ENCODE measurements at places on chromosomes 5 and 9.

DNA sequence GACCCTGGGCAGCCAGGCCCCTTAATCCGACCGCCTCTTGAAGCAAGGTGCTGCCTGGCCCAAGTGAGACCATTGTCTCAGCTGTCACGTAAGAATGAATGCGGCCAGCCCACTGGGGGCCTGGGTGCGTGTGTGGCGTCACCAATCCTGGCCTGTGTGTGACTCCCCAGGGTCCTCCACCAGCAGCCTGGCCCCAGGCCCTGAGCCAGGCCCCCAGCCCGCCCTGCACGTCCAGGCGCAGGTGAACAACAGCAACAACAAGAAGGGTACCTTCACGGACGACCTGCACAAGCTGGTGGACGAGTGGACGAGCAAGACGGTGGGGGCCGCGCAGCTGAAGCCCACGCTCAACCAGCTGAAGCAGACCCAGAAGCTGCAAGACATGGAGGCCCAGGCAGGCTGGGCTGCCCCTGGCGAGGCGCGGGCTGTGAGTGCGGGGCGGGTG is 124.2 kb downstream of the WNK2 start:
- no peak for DNase-seq

GRCh38 chr9:122923947-122924346 is 7.4 kb downstream of the ZBTB26 start:
- DNase-seq = no peak

DNA sequence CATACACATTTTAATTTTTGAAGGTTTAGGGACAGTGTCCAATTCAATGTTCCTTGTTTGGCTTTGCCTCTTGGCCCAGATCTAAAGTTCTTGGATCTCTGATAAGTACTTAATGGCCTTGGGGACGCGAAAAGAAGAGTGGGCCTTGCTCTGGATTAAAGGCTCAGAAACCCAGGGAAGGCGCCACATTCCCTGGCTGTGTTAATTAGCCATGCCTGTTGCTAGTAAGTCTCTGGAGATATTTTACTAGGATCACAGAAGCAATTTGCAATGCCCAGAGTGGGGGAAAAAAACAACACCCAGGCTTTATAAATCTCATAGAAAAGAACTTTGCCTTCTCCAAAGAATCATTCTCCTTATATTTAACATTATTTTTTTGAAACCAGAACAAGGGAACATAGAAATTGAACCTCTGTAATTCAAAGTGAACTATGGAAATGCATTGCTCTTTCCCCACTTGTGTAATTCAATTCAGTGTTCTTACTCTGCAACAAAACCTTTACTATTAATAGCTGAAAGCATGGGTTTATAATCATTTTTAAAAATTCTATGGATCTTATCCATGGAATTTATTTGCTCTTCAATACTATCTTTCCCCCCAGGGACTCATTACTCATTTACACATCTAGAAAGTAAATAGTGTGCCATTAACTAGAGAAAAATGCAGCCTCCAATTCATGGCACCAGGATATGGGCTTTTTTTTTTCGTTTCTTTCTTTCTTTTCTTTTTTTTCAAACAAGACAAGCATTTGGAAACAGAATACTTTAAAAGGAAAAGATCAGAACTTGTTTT is 172.2 kb upstream of the ANKRD55 start:
- DNase-seq = no peak

DNA sequence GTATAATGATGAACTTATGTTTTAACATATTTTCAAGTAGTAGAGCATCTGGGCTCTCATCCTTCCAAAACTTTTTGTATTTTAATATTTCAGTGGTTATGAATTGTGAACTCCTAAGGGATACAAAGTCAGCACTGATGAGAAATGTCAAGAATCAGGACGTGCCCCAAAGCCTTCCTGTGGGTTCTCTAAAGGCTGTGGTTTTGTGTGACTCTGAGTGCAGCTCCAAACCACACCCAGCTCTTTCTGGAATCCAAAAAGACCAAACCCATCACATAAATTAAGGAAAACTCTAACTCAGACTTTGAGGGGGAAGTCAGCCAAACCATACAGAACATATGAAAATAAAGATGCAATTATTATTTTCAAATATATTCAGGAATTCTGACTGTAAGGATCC is 40.8 kb upstream of the SMU1 start:
- no peak for DNase-seq

DNA sequence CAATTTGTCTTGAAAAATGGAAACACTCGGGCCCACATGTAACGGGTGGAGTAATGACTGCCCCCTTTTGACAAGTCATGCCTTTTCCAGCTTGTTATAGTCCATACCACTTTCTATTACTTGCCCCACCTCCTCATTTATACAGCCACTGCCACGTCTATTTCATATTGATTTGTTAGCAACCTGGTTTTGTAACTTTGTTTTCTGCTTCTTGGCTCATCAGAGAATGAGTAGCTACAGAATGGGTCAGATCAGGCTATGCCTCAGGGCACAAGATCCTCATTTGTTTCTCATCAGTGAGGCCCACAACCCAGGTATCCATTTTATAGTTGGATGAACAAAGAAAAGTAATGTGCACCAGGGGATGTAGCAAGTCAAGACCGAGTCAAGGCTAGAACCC is 1.7 kb downstream of the GFRA3 start:
- no peak for DNase-seq

GRCh38 chr9:126334721-126335621 is 8.3 kb downstream of the MVB12B start:
- DNase-seq = no peak

- no peak for DNase-seq
These were observed 17.7 kb downstream of the RFX3 start for GRCh38 chr9:3508078-3508431.

GRCh38 chr5:133192716-133193115 is 140.9 kb downstream of the HSPA4 start:
- no peak for DNase-seq

- DNase-seq = no peak
These were observed 268.3 kb upstream of the WWC1 start for GRCh38 chr5:168023191-168023590.

DNA sequence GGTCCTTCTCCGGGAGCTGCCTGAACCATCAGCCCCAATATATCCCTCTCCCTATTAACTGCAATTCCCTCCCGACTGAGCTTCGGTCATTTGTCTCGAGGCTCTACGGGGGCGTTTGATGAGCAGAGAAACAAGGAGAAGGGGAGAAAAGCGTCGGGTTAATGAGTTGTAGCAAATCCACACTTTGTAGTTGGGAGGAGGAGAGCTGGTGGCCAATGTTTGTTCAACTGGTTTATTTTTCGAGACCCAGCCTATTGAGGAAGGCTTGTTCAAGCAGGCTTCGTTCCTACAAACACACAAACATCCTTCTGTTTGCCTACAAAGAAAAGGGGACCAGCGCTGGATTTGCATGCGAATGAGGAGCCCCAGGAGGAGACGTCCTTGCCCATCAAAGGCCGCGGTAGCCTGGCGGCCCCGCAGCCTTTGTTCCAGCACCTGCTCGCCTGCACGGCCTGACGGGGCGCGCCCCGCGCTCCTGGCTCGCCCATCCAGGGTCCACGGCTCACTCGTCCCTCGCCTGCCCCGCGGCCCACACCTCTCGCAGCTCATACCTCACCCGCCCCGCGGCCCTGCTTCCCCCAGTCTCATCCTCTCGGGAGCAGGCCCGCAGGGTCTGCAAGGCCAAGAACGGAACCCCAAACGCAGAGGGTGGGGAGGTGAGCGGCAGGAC is 4.6 kb downstream of the FOXD1 start:
- DNase-seq = no peak

GRCh38 chr5:6145616-6146237 is 232.6 kb downstream of the MED10 start:
- DNase-seq = no peak

DNA sequence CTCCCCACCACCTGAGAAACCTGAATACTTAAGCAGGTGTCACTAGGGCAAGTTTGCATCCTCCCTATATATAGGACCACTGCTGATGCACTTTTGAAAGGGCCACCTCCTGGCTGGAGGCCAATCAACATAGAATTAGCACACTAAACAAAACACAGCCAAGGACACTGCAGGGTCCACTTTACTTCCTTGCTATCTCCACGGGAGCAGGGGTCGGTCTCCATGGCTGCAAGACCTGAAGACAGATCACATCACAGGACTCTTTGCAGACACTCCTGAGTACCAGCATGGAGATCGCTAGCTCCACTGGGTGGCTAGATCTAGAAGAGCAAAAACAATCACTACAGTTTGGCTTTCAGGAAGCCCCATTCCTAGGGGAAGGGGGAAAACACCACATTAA is 72.3 kb downstream of the C9orf153 start:
- DNase-seq = no peak

DNA sequence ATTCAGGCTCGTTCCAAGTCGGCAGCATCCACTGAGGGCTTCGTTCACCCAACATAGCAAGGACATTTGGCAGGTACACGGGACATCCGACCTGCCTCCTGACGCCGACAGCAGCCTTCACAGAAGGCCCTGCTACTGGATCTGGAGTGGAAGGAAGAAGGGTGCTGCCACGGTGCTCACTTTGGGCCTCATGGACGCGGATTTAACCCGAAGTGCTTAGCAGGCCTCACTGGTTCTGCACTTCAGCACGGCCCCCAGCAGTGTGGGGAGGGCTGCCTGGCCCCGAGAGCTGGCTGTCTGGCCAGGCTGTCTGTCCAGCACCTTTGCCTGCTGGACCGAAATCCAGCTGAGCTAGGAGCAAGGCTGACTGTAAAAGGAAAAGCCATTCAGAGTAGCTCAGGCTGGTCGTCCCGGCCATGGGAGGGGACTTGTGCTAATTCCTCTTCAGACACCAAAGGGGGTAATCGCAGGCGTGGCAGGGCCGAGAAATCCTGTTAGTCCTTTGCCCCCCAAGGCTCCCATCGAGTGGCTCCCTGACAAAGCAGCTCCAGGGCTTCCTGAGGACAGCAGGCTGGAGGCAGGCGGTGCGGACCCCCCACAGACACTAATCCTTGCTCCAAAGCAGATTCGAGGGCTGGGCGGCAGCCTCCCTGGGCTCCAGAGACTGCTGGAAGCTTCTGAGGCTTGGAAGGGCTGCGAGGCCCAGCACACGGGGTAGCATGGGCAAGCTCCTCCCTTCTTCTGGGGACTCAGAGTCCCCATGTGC is 11.1 kb upstream of the RXRA start:
- DNase-seq = no peak

GRCh38 chr9:130120832-130121231 is 51.4 kb upstream of the NCS1 start:
- DNase-seq = no peak

GRCh38 chr9:136137321-136138265 is 18.9 kb upstream of the TMEM250 start:
- no peak for DNase-seq

GRCh38 chr5:38473008-38473407 is 83.4 kb downstream of the LIFR start:
- no peak for DNase-seq

DNA sequence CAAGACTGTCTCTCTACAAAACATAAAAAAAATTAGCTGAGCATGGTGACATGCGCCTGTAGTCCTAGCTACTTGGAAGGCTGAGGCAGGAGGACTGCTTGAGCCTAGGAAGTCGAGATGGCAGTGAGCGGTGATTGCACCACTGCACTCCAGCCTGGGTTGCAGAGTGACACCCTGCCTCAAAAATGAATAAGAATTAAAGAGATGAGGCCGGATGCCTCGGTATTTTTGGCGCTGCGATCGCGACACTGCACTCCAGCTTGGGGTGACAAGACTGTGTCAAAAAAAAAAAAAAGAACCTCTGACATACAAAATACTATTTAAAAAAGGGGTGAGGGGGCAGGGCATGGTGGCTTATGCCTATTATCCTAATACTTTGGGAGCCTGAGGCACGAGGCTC is 7.3 kb downstream of the GPBP1 start:
- DNase-seq = no peak

DNA sequence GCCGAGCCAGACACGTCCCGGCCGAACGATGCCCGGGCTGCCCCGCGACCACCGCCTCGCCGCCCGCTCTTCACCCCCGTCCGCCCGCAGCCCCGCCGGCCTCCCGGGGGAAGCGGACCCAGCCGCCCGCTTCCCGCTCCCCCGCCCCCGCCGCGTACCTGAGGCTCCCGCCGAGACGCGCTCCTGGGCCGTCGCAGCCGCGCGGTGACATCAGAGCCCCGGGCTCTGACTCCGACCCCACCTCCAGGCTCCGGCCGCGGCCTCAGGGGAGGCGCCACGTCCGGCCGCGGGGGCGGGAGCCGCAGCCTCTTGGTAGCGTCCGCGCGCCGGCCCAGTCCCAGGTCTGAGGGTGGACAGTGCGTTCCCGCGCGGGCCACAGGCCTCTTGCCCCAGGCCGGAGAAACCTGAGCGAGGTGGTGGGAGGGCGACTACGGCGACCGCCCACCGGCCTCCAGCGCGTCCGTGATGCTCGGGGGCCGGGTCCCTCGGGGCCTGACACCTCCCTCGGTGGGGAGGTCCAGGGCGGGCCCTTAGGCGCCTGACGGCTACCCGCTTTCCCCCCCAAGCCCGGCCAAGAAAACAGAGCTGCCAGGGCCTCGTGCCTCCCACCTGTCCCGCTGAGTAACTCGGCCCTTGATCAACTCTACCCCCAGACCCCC is at the start of gene SHROOM1:
TSS of gene SHROOM1 (minus strand) at position 212 of the 659 bp plus-strand sequence. CDS start 4,507 bp downstream, outside the sequence.
- no peak for DNase-seq

DNA sequence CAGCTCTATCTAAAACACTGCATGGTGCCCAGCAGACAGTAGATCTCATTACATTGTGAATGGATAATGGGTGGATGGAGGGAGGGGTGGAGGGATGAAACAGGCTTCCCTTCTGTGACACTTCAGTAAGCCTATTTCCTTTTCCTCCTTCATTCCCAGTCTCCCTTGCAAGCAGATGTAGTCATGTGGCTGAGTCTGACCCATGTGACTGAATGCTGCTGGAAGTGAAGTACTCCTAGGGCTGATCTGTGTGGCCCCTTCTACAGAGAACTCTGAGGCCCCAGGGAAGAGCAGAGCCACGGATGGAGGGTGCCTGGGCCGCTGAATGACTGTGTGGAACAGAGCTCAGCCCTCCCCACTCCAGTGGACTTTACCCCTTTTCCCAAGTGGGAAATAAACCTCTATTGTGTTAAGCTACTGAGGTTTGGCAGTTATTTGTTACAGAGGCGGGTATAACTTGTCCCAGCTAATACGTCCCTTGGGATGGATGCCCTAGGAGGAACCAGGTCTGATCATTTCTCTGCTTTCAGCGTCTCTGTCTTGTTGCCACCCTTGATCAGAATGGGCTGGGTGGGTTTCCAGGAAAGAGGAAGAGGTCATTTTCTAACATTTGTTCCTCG is 176.1 kb upstream of the MVB12B start:
- DNase-seq = no peak

- DNase-seq = no peak
These were observed 9.6 kb downstream of the SLCO4C1 start for GRCh38 chr5:102286476-102286875.
